Osteoblast (primary cell): ENCODE measurements at places on chromosomes 16 and 17. TPM values are rescaled to one million over a fixed set of nuclear protein-coding genes. Genes with fewer than 3 reads are reported as not detected.
A peak's percentile ranks its signal among the peaks of the same experiment; 100 is the strongest.

Gene SPN
- under 0.01 TPM in 1 of 2 replicates, not detected in the other for total RNA-seq

DNA sequence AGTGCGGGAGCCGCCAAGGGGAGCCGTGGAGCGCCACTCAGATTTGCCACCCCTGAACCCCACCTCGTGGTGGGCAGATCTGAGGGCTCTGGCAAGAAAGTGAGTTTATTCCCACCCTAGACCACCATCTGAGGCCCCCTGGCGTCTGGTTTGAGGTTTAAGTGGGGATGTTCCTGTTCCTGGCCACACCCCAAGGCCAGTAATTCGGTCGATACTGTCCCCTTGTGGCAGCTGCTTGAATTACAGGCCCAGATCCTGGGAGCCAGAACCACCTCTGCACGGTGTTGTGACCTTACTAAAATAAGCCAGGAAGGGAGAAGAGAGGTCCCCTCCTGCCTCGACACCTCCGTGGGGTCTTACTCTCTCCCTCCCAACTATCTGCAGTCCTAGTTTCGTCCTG is 3.3 kb upstream of the LAT start:
- peak; percentile 42 for DNase-seq
- no peak overlapping the region for H3K4me3 ChIP-seq
- H3K27ac ChIP-seq, result no peak overlapping the region
- no peaks in the 10 kb centered on the region for H3K4me1 ChIP-seq

GRCh38 chr17:57866723-57867122 is 16.9 kb upstream of the MRPS23 start:
- H3K4me1 ChIP-seq, result peaks cover 33% of the 10 kb centered on the region
- H3K36me3 ChIP-seq, result peaks cover 19% of the 10 kb centered on the region
- DNase-seq, result peak; percentile 72

Gene LRRC75A
- total RNA-seq, result 0.88 and 1.4 TPM in 2 replicates

DNA sequence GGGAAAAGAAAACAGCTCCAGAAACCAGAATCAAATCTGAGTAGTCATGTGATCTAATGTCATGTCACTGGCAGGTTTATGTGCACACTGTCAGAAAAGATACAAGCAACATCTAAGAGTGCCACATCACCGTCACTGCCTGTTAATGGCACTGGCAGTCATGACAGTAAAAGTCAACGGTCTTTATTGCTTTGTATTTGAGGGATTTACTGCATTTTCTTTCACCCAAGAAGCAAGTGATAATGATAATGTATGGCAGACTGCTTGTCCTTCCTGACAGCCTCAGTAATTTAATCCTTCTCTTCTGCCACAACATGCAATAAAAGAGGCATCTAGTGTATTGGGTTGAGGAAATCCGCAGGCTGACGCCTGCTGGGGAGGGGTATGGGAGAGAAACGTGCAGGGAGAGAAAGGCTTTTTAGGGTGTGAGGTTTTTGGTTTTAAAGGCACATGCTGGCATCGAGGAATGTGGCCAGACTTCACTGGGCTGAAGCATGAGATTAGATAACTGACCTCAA is 92.4 kb downstream of the RPGRIP1L start:
- H3K27ac ChIP-seq, result no peak overlapping the region
- H3K27me3 ChIP-seq, result no peaks in the 10 kb centered on the region
- peaks cover 3% of the 10 kb centered on the region for H3K36me3 ChIP-seq
- no peak for DNase-seq
- no peak overlapping the region for H3K4me3 ChIP-seq
- no peaks in the 10 kb centered on the region for H3K4me1 ChIP-seq

DNA sequence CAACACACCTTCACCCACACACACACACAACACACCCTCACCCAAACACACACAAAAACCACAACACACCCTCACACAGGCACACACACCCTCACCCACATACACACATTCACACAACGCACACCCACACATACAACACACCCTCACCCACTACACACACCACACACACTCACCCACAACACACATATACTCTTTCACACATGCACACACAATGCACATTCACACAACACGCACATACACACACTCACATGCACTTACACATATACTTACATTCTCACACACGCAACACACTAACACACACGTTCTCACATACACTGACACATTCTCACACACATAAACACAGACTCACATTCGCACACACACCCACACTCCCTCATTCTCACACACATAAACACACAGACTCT is 3.8 kb downstream of the ASGR1 start:
- H3K27me3 ChIP-seq, result peaks cover 4% of the 10 kb centered on the region
- H3K4me1 ChIP-seq, result peaks cover 18% of the 10 kb centered on the region
- H3K4me3 ChIP-seq, result no peak overlapping the region

DNA sequence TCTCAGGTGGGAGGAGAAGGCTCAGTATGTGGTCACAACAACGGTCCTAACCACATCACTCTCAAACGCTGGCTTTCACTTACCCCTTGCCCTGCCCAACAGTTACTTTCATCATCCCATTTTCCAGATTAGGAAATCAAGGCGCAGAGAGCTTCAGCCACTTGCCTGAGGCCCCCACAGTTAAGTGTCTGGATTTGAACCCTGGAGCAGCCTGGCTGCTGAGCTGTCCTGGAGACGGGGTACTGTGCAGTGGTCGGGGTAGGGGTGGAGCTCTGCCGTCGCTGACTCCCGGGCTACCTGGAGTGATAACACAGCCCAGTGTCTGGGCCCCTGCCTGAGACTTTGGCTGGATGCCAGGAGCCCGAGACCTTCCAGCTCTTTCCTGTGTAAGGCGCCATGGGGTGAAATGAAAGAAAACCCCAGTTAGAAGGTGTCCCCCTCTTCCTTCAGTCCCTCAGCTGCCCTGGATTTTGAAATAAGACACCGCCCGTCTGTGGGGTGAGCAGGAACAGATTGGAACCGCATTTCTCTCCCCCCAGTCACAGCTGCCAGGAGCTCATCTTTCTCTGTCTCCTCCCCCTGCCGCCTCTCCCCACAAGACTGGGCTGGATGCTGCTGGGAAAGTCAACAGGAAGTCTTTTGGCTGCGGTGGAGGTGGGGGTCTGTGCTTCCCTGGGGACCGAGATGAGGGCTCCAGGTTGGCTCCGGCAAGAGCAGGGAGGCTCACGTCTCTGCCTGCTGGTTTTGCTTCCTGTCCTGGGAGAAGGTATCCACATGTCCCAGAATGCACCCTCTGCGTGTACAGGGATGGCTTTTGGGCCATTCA is 280.2 kb downstream of the SEC14L1 start:
- H3K27me3 ChIP-seq, result no peaks in the 10 kb centered on the region
- H3K4me1 ChIP-seq, result peaks cover 56% of the 10 kb centered on the region
- peaks cover 6% of the 10 kb centered on the region for H3K36me3 ChIP-seq
- DNase-seq, result peak; percentile 95

Gene HOXB8
- not detected in 2 replicates for total RNA-seq
